ENCODE measurements at places on chromosomes 12 and 14.

DNA sequence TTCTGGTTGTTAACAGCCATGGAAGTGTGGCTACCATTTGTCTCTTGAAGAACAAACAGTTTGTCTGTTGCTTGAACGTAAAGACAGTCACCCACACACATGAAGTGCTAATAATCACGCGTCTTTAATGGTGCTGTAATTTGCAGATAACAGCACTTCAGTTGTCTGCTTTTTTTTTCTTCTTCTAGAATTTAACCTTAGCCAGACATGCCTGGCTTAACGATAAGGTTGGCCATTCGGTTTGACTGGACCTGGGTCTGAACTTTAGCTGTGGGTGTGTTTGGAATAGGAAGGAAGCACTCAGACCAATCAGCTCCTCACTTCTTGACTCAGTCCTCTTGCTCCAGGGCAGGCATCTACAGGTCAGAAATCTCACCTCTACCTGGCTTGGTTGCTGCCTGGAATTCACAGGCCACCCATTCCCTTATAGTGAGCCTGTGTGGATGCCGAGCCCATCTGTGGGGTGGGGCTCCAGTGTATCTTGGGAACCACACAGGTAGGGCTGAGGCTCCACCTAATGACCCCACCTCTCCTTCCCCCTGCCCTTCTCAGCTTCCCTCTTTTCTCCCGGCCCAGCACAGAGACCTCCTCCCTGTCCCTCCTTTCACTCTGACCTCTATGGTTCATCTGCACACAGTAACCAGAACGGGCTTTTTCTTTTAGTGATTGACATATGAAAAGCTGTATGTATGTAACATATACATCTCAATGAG is 246.4 kb upstream of the PWP1 start:
- no peak for DNase-seq
- H3K27me3 ChIP-seq, result no peaks in the 10 kb centered on the region
- no peaks in the 10 kb centered on the region for H3K36me3 ChIP-seq
- no peak overlapping the region for H3K4me3 ChIP-seq
- peaks cover 25% of the 10 kb centered on the region for H3K4me1 ChIP-seq

DNA sequence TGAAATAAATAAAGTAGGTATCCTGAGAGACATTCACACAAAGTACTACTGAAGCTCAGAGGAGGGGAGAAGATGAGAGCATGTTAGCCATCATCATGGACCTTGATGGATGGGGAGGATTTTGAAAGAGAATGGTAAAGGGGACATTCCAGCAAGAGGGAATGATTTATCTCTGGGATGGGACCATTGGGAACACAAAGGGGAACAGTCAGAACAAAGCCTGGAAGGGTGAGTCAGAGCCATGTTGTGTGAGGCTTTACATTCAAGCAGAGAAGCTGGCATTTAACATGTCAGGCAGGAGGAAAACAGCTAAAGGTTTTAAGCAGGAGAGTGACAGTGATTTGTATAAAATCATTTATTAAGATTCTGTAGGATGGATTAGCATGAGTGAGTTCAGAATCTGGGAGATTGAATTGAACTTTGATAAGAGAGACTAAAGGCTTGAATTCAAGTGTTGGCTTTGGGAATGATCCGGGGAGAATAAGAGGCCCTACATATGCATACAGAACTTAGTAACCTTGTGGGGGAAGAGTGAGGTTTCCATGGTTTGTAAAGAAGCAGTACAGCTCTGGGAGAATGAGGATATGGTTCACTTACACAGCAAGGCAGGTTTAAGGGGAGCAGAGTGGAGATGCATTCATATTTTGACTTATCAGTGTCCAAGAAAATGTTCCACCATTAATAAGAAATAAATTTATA is 174.4 kb downstream of the SYT10 start:
- no peak for DNase-seq
- H3K4me3 ChIP-seq, result no peak overlapping the region
- no peaks in the 10 kb centered on the region for H3K36me3 ChIP-seq
- no peaks in the 10 kb centered on the region for H3K4me1 ChIP-seq

DNA sequence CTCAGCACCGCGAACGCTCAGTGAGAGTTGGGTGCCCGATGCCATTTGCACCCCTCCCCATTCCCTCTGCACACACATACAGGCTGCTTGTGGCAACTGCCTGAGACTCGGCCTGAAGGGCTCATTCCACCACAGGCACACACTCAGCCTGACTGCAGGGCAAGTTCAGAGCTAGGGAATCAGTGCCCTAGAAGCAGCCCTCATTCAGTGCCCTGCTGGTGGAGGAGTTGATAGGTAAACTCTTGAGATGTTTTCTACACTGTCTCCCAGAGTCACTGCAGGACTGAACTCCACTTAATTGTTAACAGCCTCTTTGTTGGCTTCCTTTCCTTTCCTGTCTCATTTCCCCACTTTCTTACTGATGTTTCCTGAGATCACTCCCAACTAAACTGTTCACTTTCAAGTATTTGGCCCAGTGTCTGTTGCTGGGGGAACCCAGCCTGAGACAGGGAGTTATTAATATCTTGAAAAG is 16.9 kb downstream of the PPP1R36 start:
- H3K36me3 ChIP-seq, result no peaks in the 10 kb centered on the region
- peaks cover 1% of the 10 kb centered on the region for H3K4me1 ChIP-seq
- H3K27me3 ChIP-seq, result peaks cover 13% of the 10 kb centered on the region
- DNase-seq, result no peak

DNA sequence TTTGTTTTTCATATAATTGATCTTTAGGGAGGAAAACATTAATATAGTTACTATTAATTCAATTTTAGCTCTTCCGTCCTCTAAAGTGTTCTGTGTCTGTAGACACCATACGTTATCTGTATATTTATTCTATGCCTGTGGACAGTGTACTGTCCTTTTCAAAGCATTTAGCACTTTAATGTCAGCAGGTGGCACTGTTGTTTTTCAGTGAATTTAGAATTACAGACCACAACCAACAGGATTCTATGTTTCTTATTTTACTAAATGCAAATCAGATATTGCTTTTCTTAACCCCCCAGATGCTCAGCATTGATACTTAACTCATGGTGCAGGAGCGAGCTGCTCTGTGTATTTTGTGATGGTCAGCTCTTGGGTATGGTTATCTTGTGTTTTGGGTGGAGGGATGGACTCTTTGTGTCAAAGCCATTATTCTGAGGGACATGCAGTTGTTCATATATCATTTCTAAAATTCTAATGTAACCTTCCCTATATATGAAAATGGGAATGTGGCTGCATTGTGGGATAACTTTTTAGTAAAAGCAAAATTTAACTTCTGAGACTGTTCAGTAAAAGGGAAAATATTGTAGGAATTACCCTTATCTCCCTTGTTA is 65.2 kb downstream of the PAPOLA start:
- no peak overlapping the region for H3K27ac ChIP-seq
- peaks cover 2% of the 10 kb centered on the region for H3K4me1 ChIP-seq
- peaks cover 32% of the 10 kb centered on the region for H3K36me3 ChIP-seq
- H3K4me3 ChIP-seq, result no peak overlapping the region
- no peaks in the 10 kb centered on the region for H3K27me3 ChIP-seq
- DNase-seq, result peak; percentile 35

DNA sequence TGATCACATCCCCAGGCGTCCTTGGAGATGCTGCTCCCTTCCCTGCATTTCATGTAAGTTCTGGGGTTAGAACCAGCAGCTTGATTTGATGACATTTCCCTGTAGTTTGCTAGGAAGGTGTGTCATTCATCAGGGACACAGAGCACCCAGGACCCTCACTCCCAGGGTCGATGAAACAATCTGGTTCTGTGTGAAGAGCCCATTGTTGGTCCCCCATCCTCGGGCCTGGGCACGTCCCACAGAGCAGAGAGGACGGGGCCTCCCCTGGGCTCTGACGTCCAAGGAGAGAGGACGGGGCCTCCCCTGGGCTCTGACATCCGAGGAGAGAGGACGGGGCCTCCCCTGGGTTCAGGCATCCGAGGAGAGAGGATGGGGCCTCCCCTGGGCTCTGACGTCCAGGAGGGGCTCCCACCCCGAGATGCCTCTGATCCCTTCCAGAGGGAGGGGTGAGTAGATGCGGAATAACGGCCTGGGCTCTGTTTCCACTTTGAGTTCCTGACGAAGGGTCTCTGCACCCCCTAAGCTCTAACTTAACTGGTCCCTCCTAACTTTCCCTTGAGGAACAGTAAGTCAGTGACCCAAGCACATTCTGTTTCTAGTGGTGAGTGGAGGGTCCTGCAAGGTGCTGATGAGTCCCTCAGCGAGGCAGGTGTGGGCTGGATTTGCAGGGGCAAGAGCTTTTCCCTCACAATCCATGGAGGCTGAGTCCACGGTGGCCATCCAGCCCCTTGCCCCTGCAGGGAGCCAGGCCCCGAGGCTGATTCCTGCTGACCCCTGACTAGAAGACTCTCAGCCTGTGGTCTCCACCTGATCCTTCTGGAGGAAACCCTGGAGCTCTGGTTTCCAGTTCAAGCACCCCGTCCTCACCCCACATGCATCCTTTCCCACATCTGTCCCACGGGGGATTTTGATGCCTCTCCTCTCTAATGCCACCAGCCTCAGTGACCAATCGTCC is 35.5 kb upstream of the SFSWAP start:
- no peak overlapping the region for H3K27ac ChIP-seq
- no peak for DNase-seq
- H3K4me3 ChIP-seq, result no peak overlapping the region
- peaks cover 2% of the 10 kb centered on the region for H3K27me3 ChIP-seq
- no peaks in the 10 kb centered on the region for H3K36me3 ChIP-seq
- no peaks in the 10 kb centered on the region for H3K4me1 ChIP-seq

DNA sequence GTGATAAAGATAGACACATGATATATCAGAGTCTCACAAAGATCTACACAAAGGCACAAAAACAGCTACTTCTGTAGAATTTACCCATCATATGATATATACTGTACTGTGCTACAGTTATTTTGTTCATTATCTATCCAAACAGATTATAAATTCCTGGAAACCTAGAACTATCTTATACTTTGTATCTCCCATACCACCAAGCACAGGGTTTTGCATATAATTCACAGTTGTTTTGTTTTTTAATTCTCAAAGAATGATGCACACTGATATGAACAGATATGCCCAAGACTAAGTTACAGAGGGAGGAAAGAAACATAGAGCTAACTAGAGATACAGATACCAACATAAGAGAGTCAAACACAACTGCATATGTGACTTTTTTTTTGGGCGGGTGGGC is 3.4 kb downstream of the PRKAG1 start:
- H3K27ac ChIP-seq, result no peak overlapping the region
- H3K4me1 ChIP-seq, result peaks cover 43% of the 10 kb centered on the region
- DNase-seq, result no peak
- no peaks in the 10 kb centered on the region for H3K27me3 ChIP-seq
- peaks cover 32% of the 10 kb centered on the region for H3K36me3 ChIP-seq

DNA sequence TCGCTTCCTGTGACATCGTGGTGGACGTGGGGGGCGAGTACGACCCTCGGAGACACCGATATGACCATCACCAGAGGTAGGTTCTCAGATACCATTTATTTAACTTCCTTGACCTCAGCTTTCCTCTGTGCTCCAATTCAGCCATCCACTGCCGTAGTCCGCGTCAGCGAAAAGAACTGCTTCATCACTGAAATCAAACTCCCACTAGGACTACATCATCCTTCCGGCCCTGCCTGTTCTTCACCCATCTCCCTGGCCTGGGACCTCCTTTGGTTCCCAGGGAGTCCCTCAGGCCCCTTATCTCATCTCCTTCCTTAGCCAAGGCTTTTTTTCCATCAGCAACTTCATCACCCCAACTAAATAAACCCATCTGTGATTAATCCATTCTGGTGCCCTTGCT is 692 bp downstream of the MYG1 start:
- H3K4me3 ChIP-seq, result peak overlapping the region; percentile 89
- H3K27ac ChIP-seq, result peak overlapping the region; percentile 86
- no peaks in the 10 kb centered on the region for H3K27me3 ChIP-seq
- H3K4me1 ChIP-seq, result peaks cover 63% of the 10 kb centered on the region

Measured in activated CD4-positive, alpha-beta T cell treated with anti-CD3 and anti-CD28 coated beads, Interleukin-2, amount 10 ng/mL, durations not matched to agents 7 days and 5 days (primary cell).